Germinal center (tissue), 1 donor: ENCODE measurements at places on chromosomes 6 and 20.

- peak; percentile 100 for DNase-seq
Observed at GRCh38 chr6:46129629-46130511, at the start of gene ENPP4. Gene ENPP4, plus strand, starts transcription at chr6:46129989. Its CDS starts 9,595 bp downstream, at chr6:46139584.

DNA sequence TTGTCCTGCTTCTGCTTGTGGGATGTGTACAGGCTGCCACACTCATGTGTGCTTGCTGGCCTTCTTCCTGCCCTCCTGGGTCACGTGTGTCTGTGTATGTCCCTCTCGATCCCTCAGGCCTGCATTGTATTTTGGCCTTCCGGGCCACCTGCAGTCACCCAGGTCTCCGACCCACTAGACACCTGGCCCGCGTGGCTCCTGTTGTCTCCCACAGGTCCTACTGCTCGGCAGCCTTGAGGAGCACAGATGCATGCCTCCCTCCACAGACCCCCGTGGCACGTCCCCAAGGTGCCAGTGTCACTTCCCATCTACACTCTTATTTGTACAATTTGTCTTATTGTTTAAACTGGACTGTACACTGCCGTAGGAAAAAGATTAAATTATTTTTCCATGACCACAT lies 43.1 kb downstream of the FOXC1 start:
- DNase-seq = no peak

GRCh38 chr20:63752411-63753101 lies 13.0 kb downstream of the SLC2A4RG start:
- DNase-seq = no peak

DNA sequence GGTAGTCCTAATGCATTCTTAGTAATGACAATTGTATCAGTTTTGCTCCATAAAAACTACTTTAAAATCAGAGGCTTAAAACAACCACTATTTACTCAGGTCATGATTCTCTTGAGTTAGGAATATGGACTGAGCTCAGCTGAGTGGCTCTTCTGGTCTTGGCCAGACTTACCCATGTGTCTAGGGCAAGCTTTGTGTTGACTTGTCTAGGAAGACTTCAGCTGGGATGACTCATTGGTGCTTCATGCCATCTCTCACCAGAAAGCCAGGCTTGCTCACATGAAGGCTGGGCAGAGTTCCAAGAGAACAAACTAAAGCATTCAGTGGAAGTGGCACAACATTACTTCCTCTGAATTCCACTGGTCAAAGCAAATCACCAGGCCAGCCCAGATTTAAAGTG lies 155.3 kb downstream of the DHX35 start:
- DNase-seq = no peak

- peak; percentile 24 for DNase-seq
Observed at GRCh38 chr6:46734867-46735719, at the start of gene PLA2G7. Gene PLA2G7, minus strand, starts transcription at chr6:46735375. Its CDS starts 12,484 bp downstream, at chr6:46722891.

DNA sequence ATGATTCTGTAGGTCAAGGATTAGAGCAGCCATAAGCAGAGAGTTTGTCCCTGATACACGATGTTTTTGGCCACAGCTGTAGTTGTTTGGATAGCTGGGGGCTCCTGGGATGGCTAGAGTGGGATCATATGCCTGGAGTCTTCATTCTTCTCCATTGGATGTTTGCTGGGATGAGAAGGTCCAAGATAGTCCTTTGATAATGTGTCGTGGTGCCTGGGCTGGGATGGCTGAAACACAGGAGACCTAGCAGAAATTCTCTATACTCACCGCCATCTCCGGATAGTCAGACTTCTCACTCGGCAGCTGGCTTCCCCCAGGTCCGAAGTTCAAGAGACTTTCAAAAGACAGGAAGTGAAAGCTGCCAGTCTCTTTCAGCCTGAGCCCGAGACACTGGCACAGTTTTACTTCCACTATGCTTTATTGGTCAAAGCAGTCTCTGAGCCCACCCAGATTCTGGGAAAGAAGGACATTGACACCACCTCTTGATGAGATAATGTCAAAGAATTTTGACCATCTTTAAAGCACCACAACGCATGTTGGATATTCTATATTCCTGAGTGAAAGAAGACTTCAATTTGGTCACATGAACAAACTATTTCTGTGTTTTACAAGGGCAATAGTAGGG lies 16.0 kb downstream of the MARCKS start:
- DNase-seq = peak; percentile 30
